ENCODE measurements at places on chromosomes 16 and 17.
A peak's percentile ranks its signal among the peaks of the same experiment; 100 is the strongest.

- no peak for DNase-seq
These were observed at the start of gene GUCY2D for GRCh38 chr17:8001976-8002720. GUCY2D (plus strand) TSS chr17:8002615; CDS start chr17:8003048, 433 bp downstream.

DNA sequence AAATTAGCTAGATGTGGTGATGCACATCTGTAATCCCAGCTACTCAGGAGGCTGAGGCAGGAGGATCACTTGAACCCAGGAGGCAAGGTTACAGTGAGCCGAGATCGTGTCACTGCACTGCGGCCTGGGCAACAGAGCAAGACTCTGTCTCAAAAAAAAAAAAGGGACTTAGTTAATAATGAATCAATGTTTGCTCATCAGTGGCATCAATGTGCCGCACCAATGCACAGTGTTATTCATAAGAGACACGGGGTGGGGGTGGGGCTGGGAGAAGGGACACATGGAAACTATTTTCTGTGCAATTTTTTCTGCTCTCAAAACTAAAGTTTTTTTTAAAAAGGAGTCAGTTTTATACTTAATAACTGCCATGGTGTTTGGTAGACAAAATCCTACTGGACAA is 6.8 kb upstream of the ATP2C2 start:
- DNase-seq: no peak

- no peak for DNase-seq
These were observed 5.2 kb upstream of the RGS9 start for GRCh38 chr17:65131946-65132345.

DNA sequence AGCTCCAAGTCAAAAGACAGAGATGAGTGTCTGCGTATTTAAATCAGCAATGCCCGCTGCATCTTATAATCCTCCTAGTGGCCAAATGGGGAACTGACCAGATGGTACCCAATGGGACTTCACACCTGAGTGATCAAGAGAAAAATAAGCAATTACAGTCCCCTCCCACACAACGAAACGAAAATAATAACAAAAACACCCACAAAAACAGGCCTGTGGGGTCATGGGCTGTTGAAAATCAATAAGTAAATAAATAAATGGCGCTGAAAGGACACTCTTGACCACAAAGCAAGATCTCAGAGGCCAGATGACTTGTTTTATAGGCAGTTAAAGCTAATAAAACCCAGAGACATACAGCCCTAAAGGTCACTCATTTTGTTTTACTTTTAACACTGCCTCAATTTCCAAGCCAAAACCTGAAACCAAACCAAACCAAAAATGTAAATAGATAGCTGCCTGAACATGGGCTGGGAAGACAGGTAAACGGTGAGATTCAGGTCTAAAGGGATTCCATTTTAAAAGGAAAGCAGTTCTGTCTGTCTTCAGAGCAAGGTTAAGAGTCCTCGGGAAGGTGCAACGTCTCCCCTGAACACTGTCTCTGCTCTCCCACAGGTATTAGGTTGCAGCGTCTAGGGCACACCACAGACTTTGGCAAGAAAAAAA is 1.3 kb downstream of the ZNF821 start:
- DNase-seq: no peak

DNA sequence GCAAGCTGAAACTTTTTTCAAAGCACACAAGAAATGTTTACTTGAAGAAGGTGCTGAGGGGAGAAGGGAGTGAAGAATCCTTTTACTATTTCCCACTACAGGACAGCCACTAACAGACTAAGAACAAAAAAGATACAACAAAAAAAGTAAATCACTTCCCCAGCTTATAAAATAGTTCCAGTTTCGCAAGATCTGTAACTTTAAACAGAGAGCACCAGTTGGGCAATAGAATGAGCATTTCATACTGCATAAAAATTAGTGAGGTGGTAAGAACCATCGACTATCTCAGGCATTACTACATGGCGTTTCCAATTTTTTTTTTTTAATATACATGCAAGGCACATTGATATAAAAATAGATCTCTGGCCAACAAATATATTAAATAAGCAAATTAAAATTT is 11.1 kb downstream of the CRYBA1 start:
- DNase-seq: no peak

GRCh38 chr16:2928796-2929195 is 17.1 kb downstream of the FLYWCH1 start:
- no peak for DNase-seq

DNA sequence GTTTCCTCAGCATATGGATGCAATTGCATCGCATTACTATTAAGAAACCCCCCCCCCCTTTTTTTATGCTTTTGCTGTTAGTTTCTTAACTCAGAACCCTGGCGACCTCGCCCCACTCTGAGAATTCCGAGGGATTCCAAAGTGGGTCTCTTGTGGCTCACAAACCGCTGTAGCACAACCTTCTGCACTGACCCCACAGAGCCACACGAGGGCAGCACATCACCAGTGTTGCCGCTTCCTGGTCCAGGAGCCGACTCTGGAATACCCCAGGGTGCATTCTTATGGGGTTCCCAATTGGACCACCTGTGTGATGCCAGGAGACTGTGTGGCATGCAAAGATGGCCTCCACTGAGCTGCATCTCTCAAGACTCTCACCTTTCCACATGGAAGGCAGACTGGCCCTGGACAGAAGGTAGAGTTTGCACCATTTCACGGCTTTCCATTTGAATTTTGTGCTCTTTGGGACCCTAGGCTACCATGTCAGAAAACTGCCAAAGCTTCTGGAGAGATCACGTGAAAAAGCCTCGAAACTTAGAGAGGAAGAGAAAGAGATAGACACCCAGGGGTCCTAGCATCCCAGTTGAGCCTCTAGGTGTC is 432.7 kb upstream of the ASIC2 start:
- DNase-seq: no peak

DNA sequence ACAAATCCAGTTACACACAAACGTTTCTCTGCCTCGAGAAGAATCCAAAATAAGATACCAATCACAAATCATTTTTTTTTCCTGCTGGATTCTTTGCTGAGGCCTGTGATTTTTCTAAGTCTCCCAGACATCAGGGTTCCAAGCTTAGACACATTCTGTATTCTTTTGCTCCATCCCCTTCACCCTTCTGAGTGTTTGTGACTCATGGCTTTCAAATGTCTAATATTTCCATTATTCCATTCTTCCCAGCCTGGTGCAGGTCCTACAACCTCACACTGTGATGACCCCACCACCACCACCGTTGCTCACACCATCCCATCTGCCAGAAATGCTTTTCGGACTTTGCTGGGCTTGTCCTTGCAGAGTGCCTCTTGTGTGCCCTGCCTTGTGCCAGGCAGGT is 480.1 kb downstream of the SOX9 start:
- DNase-seq: no peak

GRCh38 chr17:78306913-78307312 is 53.0 kb downstream of the SOCS3 start:
- DNase-seq: no peak

GRCh38 chr16:28053461-28053860 is 10.1 kb downstream of the GSG1L start:
- DNase-seq: no peak

- no peak for DNase-seq
These were observed 40.4 kb downstream of the NXPH3 start for GRCh38 chr17:49616086-49616485.

DNA sequence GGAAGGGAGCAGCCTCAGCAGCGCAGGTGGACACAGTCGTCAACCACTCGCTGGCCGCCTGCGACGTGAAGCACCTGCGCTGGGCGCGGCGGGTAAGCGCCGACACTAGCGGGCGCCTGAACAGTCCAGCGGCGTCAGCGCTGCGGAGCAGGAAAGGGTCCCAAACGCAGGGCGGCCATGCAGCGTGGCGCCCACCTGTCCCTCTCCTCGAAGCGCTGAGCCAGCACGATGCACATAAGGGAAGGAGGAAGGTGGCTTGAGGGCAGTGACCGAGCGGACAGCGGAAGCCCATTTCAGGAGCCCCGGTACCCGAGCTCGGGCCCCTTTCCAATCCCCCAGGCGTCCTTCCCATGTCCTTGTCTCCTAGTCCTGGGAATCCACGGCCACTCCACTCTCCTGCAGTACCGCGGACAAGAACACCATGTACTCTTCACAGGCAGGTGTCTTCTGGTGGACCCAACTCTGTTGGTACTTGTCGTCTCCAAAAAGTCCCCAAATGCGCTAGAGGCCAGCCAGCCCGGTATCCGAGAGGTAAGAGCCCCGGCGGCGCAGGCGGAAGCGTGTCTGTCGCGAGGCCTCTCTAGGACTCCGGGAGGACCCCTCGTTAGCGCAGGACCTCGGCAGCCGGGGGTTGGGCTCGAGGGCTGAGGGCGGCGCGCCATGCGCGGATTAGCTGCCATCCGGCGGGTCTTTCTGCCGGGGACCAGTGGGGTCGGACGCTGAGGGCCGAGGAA is 14.4 kb downstream of the ZNF232 start:
- no peak for DNase-seq

DNA sequence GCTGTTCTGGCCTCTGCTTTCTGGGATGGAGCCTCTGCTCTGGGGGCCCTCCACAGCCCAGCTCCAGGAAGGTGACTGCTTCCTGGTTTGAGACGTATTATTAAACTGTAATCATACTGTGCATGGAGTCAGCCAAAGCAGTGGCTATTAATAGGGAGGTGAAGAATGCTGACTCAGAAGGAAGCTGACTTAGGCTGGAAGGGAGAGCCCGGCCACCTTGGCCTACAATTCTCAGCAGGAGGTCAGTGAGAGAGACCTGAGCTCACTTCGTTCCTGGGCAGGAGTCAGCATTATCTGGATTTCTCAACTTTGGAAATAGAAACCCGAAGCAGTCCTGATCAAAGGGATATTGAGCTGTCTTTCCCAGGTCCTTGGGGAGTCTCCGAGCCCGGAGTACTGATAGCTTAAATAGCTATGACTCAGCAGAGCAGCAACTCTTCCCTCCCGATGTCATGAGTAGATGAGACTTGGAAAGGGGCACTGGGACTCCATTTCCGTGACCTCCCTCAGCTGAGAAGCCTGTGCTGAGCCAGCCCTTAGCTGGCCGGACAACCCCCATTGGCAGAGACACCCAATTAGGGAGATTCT is 91.8 kb downstream of the YPEL2 start:
- no peak for DNase-seq

GRCh38 chr17:29042026-29042678 is 789 bp upstream of the PIPOX start:
- no peak for DNase-seq

- DNase-seq: no peak
These were observed 39.2 kb downstream of the KSR1 start for GRCh38 chr17:27495460-27495859.

DNA sequence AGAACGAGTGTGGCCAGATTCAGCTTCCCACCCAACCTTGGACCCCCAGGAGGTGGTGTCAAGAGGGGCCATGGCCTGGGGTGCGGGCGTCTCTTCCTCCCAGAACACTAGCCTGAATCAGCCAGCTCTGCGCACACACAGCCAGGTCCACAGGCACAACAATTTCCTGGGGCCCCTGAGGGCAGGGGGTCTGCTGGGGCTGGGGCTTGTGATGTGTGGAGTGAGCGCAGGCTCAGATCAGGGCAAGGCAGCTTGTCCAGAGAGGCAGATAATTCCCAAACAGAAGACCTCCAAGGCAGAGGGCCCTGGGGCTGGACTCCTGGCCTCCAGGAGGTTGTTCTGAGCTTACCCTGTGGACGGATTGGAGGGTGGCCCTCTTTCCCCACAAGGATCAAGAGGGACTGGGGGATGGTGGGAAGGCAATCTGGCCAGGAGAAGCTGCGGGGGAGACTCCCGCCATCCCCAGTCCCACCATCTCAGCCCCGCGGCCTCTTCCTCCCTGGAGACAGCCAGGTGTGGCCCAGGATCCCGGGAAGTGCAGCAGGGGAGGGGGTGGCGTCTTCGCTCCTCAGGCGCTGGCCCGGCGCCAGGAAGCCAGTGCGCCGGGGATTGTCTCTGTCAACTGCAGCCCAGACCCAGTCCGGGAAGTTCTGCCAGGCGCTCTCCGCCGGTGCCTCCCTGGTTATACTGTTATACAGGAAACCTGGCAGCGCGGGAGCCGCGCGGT is 52.0 kb upstream of the AMZ2 start:
- no peak for DNase-seq

DNA sequence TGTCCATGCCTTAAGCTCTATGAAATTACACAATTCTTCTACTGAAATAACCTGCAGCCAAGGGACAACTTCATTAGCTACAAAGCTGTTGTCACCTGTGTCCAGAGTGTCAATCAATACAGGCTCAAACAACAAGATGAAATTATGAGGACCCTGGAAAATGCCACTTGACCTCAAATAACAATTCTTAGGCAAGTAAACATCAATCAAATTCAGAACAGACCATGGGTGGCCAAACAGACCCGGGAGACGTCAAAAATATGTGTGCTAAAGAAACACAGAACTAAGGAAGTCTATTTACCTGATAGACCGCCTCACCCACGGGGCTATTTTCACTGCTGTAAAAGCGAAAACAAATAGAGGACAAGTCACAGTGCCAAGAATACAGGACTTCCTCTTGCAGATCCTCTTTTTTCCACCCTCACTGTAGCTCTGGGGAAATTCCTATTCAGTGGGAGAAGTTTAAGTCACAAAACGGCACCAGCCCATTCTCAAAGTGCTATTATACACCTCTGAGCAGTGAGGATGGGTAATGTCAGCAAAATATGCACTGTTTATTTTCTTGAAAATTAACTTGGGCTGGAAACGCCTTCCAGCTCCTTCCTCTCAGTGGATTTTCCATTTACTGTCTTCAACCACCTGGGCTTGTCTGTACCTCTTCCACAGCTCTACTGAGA is 2.7 kb downstream of the LITAF start:
- DNase-seq: no peak

DNA sequence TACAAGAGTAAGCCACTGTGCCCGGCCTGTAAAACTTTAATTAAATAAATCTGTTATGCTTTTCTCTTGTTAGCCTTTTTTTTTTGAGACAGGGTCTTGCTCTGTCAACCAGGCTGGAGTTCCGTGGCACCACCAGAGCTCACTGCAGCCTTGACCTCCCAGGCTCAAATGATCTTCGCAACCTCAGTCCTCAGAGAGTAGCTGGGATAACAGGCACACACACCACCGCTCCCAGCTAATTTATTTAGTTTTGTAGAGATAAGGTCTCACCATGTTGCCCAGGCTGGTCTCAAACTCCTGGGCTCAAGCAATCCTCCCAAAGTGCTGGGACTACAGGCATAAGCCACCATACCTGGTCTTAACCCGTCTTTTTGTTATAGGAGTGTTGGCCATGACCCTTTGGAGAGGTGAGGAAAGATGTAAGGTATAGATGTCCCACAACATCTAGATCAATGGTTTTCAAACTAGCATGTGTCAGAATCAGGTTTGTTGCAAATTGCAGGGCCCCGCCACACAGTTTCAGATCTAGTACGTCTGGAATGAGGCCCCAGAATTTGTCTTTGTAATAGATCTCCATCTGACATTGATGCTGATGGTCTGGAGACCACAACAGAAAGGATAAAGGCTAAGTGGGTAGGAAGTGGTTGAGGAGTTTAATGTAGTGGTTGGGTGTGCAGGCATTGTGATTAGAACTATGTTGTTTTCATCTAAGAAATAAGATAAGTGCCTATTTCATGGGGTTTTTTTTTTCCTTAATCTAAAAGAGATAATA is 4.3 kb upstream of the GGA2 start:
- no peak for DNase-seq

GRCh38 chr16:61936522-61936921 is 99.7 kb downstream of the CDH8 start:
- no peak for DNase-seq

GRCh38 chr16:473046-474043 is 47.9 kb downstream of the RAB11FIP3 start:
- no peak for DNase-seq

GRCh38 chr16:86018487-86018886 is 119.5 kb downstream of the IRF8 start:
- peak; percentile 24 for DNase-seq
